ENCODE measurements at places on chromosomes 4 and X. TPM values are rescaled to one million over a fixed set of nuclear protein-coding genes. Genes with fewer than 3 reads are reported as not detected.

DNA sequence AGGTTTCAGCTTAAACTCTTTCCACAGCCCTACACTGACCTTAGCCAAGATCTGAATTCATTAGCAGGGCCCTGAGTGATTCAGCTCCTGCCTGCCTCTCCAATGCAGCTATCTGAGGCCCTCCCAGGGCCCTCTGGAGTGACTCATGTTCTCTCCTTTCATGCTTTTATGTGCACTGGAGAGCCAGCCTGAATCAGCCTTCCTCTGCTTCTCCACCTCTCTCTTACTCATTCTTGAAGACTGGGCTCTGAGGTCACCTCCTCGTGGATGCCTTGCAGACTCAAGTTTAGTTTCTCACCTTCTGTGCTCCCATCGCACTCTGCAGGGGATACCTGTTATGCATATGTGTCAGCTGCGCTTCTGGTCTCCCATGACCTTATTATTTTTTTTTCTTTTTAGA is 3.1 kb upstream of the OCIAD2 start:
- H3K27ac ChIP-seq = no peak overlapping the region
- H3K36me3 ChIP-seq = no peaks in the 10 kb centered on the region
- no peak for ATAC-seq
- H3K27me3 ChIP-seq = peaks cover 8% of the 10 kb centered on the region

DNA sequence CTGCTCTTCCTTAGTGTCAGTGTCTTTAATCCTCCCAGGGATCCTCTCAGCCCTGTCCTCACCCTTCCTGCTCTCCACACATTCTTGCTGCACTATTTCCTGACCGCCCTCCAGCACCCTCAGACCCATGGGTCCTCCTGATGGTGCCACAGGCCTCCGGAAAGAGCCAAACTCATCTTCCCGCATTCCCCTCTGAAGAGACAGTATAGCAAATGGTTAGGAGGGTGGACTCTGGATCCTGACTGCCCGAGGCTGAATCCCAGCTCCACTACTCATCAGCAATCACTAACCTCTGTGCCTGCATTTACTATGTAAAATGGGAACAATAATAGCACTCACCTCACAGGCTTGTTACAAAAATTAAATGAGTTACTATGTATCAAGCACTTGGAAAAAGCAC is 6.2 kb downstream of the SUV39H1 start:
- ATAC-seq = no peak
- no peaks in the 10 kb centered on the region for H3K36me3 ChIP-seq
- H3K4me3 ChIP-seq = no peak overlapping the region
- H3K27me3 ChIP-seq = no peaks in the 10 kb centered on the region

DNA sequence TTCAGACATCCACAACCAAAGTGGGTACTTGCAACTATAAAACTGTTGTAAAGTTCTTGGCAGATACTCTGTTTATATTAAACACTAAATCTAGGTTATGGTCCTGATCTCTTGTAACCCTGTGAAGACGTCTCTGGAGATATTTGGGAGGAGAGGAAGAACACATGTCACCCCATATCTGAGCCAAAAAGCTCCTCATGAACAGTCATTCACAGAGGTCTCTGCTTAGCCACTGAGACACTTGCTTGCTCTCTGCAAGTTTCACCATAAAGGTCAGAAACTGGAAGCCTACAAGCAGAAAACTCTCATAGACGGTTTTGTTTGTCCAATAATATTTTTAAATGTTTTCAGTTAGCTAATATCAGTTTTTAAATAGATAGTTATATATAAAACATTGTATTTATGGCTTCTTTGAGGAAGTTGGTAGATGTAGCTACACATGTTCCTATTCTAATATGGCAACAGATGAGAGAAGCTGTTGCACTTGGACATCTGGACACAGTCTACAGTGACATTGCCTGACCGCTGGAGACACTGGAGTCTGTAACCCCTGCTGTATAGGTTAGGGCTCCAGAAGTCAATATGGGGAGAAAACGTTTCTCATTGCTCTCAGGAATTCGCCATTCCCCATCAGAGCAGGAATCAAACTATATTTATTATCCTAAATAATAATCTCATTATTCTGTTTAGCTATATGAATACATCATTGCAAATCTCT is 73.6 kb downstream of the C4orf46 start:
- H3K36me3 ChIP-seq = no peaks in the 10 kb centered on the region
- H3K27me3 ChIP-seq = peaks cover 5% of the 10 kb centered on the region
- H3K4me3 ChIP-seq = no peak overlapping the region

The HDX gene
- 5.2 TPM for total RNA-seq

DNA sequence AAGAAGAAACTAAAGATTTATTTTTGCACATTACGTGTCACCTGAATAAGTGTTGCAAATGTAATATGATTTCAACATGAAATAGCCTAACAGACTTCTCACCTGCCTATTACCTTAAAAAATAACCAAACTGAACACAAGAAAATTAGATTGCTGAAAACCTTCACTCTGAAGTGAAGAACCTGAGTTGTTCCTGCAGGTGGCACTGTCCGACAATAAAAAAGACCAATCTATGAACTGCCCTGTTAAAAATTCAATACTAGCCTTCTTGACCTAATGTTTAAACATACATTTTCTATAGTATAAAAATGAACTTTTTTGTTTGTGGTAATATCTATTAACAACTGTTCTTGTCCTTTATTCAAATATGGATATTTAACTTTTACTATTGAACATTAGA is 69.2 kb upstream of the PNPLA4 start:
- no peaks in the 10 kb centered on the region for H3K36me3 ChIP-seq
- no peak for ATAC-seq
- no peaks in the 10 kb centered on the region for H3K27me3 ChIP-seq

The CCSER1 gene
- total RNA-seq = 2.4 TPM

GRCh38 chr4:48035952-48036351 is 19.4 kb downstream of the NIPAL1 start:
- no peak overlapping the region for H3K27ac ChIP-seq
- H3K4me3 ChIP-seq = no peak overlapping the region

GRCh38 chrX:44003975-44004374 is 30.8 kb upstream of the NDP start:
- no peak overlapping the region for H3K27ac ChIP-seq
- no peak for ATAC-seq
- no peaks in the 10 kb centered on the region for H3K36me3 ChIP-seq
- H3K27me3 ChIP-seq = no peaks in the 10 kb centered on the region
- no peaks in the 10 kb centered on the region for H3K4me1 ChIP-seq

- no peak overlapping the region for H3K27ac ChIP-seq
- no peaks in the 10 kb centered on the region for H3K27me3 ChIP-seq
- H3K36me3 ChIP-seq = no peaks in the 10 kb centered on the region
- no peak overlapping the region for H3K4me3 ChIP-seq
These were observed 467.4 kb downstream of the BCOR start for GRCh38 chrX:39630344-39630743.

DNA sequence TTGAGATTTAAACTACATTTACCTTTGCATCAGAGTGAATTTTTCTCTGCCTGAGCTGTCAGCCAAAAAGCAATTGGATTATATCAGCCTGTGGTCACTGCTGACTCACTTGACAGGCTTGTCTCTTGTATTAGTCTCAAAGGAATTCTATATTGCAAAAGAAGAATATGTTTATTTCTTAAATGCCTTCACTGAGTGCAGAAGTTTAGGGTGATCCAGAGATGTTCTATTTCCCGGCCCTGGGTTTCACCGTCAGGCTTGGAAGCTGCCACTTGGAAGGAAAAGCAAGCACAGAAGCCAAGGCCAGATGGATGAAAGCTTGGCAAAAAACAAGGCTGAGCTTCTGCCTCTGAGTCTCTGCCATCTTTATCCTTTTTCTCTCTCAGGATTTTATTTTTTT is 80.9 kb downstream of the FAM114A1 start:
- peaks cover 22% of the 10 kb centered on the region for H3K4me1 ChIP-seq
- H3K27me3 ChIP-seq = no peaks in the 10 kb centered on the region
- H3K36me3 ChIP-seq = no peaks in the 10 kb centered on the region
- H3K27ac ChIP-seq = peak overlapping the region; percentile 82
- H3K4me3 ChIP-seq = no peak overlapping the region
- ATAC-seq = peak; percentile 97

GRCh38 chrX:17299206-17299605 is 75.8 kb upstream of the NHS start:
- H3K27me3 ChIP-seq = no peaks in the 10 kb centered on the region
- no peak for ATAC-seq
- no peak overlapping the region for H3K4me3 ChIP-seq
- no peaks in the 10 kb centered on the region for H3K36me3 ChIP-seq
- no peak overlapping the region for H3K27ac ChIP-seq

- no peaks in the 10 kb centered on the region for H3K4me1 ChIP-seq
- no peak for ATAC-seq
- no peaks in the 10 kb centered on the region for H3K36me3 ChIP-seq
- H3K27ac ChIP-seq = no peak overlapping the region
These were observed 86.8 kb upstream of the ETNPPL start for GRCh38 chr4:108849611-108850168.

DNA sequence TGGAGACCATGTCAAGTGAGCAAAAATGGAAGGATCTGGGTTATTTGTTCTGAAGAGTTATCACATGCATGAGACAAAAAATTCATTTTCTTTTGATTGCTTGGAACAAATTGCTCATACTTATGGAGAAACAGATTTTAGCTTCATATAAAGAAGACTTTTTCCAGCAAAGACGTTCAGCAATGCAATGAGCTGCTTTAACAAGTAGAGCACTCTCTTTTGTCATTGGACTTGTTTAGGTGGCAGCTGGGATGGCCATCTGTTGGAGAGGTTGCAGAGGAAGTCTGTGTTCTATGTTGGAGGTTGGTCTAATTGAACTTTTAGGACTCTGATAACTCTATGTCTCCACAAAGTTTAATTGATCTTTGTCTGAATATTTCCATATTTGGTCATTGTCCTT is 19.9 kb upstream of the CEP135 start:
- H3K27ac ChIP-seq = no peak overlapping the region
- H3K27me3 ChIP-seq = no peaks in the 10 kb centered on the region

- no peaks in the 10 kb centered on the region for H3K4me1 ChIP-seq
- no peak for ATAC-seq
- H3K36me3 ChIP-seq = no peaks in the 10 kb centered on the region
- H3K27me3 ChIP-seq = no peaks in the 10 kb centered on the region
These were observed 1222.2 kb downstream of the STIM2 start for GRCh38 chr4:28082686-28083390.

The APBB2 gene
- total RNA-seq = 133 TPM

DNA sequence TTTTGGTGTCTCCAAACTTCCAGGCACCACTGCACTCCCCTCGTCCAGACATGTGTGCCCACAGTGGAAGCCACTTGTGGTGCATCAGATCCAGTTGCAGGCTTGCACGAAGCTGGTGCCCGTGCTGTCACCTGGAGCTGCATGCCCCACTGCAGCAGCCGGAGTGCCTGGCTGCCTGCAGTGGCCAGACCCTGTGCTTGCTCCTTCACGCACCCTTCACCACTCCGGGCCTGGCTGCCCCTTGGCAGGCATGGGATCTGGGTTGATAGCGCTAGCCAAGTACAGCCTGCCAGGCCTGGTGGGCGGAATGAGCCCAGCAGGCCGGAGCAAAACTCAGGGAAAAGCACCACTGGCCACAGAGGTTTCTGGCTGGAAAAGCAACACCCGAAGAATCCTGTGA is 50.2 kb upstream of the SHISA3 start:
- H3K4me3 ChIP-seq = no peak overlapping the region
- H3K27me3 ChIP-seq = no peaks in the 10 kb centered on the region
- no peaks in the 10 kb centered on the region for H3K4me1 ChIP-seq
- H3K36me3 ChIP-seq = no peaks in the 10 kb centered on the region
- H3K27ac ChIP-seq = no peak overlapping the region

The FANCB gene
- 1.6 TPM for total RNA-seq

The CENPVL2 gene
- total RNA-seq = not detected

- no peak overlapping the region for H3K4me3 ChIP-seq
- H3K36me3 ChIP-seq = no peaks in the 10 kb centered on the region
- H3K27me3 ChIP-seq = no peaks in the 10 kb centered on the region
These were observed 91.4 kb upstream of the MAD2L1 start for GRCh38 chr4:120158046-120158445.

- ATAC-seq = no peak
- no peaks in the 10 kb centered on the region for H3K36me3 ChIP-seq
- no peaks in the 10 kb centered on the region for H3K27me3 ChIP-seq
- H3K4me1 ChIP-seq = no peaks in the 10 kb centered on the region
These were observed 71.3 kb upstream of the PGRMC2 start for GRCh38 chr4:128358913-128359279.

GRCh38 chr4:185576962-185577950 is 41.9 kb upstream of the PDLIM3 start:
- peak overlapping the region; percentile 82 for H3K27ac ChIP-seq
- H3K4me3 ChIP-seq = no peak overlapping the region
- H3K27me3 ChIP-seq = no peaks in the 10 kb centered on the region

DNA sequence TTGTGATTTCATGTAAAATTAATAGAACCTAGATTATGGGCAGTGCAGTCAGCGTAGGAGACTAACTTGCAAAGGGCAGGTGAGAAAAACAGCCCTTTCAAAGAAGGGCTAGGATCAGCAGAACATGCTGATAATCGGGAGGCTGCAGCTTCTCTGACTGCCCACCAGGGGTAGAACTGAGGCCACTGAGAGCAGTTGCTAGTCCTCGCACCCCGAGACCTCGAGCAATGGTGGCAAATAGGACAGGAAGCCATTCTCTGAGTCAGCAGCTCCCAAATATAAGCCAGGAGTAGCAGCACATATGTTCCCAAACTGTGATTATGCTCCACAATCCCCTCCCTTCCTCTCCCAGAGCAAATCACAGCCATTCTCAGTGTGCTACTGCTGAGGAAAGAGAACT is 186.5 kb downstream of the MSL3 start:
- no peaks in the 10 kb centered on the region for H3K27me3 ChIP-seq
- no peaks in the 10 kb centered on the region for H3K4me1 ChIP-seq
- H3K4me3 ChIP-seq = no peak overlapping the region
- no peaks in the 10 kb centered on the region for H3K36me3 ChIP-seq

- no peaks in the 10 kb centered on the region for H3K27me3 ChIP-seq
- H3K4me3 ChIP-seq = no peak overlapping the region
- H3K36me3 ChIP-seq = no peaks in the 10 kb centered on the region
- no peak overlapping the region for H3K27ac ChIP-seq
These were observed 3.6 kb downstream of the STARD8 start for GRCh38 chrX:68651110-68651509.

The TLR6 gene
- 1.4 TPM for total RNA-seq

- no peak for ATAC-seq
- no peak overlapping the region for H3K27ac ChIP-seq
These were observed 1383.1 kb downstream of the C4orf33 start for GRCh38 chr4:130479020-130479419.

- H3K4me3 ChIP-seq = no peak overlapping the region
- no peaks in the 10 kb centered on the region for H3K36me3 ChIP-seq
- peaks cover 17% of the 10 kb centered on the region for H3K4me1 ChIP-seq
- H3K27ac ChIP-seq = no peak overlapping the region
These were observed 20.2 kb upstream of the RBPJ start for GRCh38 chr4:26300314-26301307.

- ATAC-seq = no peak
- no peak overlapping the region for H3K4me3 ChIP-seq
- H3K4me1 ChIP-seq = no peaks in the 10 kb centered on the region
- no peaks in the 10 kb centered on the region for H3K36me3 ChIP-seq
These were observed 297.6 kb upstream of the STS start for GRCh38 chrX:6849716-6850414.

DNA sequence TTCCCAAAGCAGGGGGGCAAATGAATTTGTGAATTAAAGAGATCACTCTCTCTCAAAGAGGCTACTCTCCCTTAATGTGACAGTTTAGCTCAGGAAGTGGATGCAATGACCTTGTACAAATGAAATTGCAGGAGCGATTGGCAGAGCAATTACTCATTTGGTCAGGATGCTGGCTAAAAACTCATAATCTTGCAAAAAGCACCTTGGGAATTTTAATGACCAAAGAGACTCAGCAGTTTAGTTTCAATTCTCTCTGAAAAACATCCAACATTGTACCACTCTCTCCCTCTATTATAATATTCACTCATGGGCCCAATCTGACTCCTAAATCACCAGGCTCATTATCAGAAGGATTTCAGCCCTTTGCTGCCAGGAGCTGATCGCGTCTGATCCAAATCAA is 26.1 kb downstream of the PDGFC start:
- ATAC-seq = no peak
- peak overlapping the region; percentile 62 for H3K27ac ChIP-seq
- H3K27me3 ChIP-seq = no peaks in the 10 kb centered on the region

All from gastroesophageal sphincter (tissue), 4 donors.